ENCODE measurements at places on chromosomes 4 and X.

DNA sequence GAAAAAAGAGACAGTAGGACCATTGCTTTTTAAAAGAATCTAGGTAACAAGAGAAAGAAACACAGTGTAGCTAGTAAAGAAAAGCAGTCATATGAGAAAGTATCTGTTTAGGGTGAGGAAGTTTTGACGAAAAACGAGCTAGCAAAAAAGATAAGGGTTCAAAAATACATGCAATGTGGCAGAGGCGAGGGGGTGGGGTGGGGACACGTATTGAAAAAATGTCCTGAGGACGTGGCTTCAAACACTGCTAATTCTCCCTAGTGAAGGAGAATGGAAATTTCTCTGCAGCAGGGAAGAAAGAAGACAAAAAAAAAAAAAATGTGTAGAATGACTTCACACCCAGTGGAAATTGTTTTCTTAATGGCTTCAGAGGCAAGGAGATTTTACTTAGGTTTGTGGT lies 856.4 kb upstream of the INTU start:
- no peak for DNase-seq

GRCh38 chrX:76643590-76643989 lies 216.1 kb downstream of the MAGEE1 start:
- no peak for DNase-seq

- no peak for DNase-seq
These were observed 72.7 kb upstream of the IL15 start for GRCh38 chr4:141563723-141564122.

GRCh38 chr4:3648731-3649130 lies 116.5 kb upstream of the LRPAP1 start:
- no peak for DNase-seq

GRCh38 chrX:40120838-40121580 lies 23.3 kb upstream of the BCOR start:
- DNase-seq = no peak

- peak; percentile 64 for DNase-seq
These were observed 310.9 kb downstream of the ANKRD50 start for GRCh38 chr4:124401606-124402005.

GRCh38 chr4:30721185-30722091 lies 1.3 kb downstream of the PCDH7 start:
- no peak for DNase-seq

DNA sequence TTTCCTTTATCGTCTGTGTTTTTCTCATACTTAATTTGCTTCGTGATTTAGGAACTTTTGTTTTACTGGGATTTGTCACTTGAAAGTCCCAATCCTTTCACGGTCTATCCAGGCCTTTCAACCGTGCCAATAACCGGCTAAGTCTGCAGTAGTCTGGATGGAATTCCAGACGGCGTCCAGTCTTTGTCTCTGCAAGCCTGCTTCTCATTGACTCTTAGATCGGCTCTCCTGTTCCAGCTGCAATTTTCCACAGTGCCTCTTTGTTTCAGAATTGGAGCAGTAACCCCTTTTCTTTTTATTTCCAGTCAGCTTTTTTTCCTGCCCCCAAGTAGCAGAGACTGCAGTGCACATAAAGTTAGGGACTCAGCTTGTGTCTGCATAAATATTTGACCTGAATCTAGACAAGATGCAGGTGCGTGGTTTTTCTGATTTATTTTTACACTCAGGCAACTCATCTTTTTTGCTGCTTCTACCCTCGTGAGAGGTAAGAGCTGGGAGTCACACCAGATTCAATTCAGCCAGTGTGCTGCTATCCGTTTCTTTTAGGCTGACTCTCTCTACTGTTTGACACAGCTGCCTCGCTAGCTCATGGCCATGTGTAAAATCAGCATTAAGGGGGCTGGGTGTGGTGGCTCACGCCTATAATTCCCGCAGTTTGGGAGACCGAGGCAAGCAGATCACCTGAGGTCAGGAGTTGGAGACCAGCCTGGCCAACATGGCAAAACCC lies 37.4 kb upstream of the DHRSX start:
- DNase-seq = no peak

DNA sequence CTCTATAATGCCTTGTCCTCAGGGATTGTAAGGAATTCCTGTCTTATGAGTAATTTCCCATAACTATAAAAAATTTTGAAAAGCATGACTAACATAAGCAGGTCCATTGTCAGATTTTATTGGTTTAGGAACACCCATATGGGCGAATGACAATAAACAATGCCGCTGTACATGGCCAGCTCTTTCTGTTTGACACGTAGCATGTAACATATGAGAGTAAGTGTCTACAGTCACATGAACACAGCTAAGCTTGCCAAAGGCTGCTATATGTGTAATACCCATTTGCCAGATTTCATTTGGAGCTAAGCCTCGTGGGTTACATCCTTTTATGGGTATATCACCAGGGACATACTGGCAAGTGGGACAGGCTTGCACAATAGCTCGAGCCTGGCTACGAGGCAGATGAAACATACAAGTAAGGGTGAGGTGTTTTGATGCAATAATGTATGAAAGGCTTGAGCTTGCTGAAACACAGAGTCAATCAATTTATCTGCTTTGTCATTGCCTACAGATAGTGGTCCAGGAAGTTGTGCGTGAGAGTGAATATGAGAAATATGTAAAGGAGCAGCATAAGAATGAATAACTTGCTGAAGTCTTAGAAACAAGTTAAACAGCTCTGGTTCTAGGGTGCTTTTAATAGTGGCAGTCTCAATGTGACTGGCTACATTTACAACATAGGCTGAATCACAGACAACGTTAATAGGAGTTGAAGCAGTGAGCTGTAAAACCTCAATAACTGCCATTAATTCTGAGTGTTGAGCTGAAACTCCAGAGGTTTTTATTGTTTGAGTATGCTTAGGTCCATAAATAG lies 67.4 kb upstream of the UGT2B10 start:
- DNase-seq = no peak

DNA sequence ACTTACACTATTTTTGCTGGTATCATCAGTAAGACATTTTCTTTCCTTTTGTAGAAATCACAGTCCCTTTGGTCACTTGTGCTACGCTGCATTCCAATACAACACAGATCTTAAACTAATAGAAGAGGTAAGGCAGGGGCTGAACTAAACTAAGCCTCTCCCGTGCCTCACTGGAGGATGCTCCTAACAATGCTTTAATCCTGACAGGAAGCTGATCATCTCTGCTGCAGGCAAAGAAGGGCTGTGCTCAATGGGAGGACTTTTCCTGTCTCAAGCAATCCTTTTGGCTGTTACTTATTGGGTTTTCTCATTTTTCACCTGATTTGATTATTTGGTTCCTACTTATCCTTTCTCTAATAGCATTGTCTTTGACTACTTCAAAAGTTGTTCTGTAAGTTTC lies 583.1 kb downstream of the INPP4B start:
- DNase-seq = peak; percentile 26

DNA sequence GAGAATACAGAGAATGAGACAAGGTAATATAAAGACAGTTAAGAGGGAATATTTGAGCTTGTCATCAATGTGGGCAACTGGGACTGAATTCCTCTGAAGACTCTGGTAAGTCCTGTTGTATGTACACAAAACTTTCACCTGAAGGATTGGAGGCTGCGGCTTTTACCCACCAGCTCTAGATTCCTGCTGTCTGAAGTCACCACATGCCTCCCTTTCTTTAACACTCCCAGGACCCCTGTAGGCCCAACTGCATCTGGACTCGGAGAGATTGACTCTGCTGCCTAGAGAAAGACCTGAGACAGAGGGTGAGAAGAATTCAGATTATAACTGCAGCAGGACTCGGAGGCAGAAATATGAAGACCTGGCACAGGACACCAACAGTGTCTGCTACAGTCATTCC lies 1048.0 kb downstream of the PDHA2 start:
- no peak for DNase-seq

GRCh38 chr4:188008377-188008776 lies 12.8 kb downstream of the ZFP42 start:
- peak; percentile 56 for DNase-seq

GRCh38 chr4:2744576-2745270 lies 11.4 kb downstream of the TNIP2 start:
- DNase-seq = no peak

GRCh38 chrX:139831675-139832456 lies 101.0 kb downstream of the ATP11C start:
- DNase-seq = peak; percentile 16

DNA sequence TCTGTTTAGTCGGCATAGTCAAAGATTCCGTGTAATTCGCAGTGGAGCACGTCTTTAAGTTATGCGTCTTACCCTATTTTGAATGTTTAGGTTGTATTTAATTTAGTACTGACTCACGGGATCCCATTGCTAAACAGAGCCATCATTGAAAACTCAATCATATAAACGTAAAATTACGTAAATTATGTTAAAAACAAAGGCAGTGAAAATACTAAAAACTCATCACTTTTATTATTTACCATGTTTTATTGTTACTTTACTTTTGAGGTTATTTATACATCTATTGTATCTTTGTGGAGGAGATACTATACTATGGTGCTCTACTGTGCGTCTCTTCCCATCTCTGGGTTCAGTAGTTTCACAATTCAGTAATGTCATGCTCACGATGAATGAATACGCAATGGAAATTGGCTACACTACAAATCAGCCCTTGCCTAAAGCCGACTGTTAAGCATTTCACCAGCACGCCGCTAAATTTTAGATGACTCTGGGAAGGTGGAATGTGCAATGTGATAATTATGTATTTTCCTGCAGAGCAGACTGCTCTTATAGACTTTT lies 944 bp downstream of the FUNDC2 start:
- peak; percentile 5 for DNase-seq

DNA sequence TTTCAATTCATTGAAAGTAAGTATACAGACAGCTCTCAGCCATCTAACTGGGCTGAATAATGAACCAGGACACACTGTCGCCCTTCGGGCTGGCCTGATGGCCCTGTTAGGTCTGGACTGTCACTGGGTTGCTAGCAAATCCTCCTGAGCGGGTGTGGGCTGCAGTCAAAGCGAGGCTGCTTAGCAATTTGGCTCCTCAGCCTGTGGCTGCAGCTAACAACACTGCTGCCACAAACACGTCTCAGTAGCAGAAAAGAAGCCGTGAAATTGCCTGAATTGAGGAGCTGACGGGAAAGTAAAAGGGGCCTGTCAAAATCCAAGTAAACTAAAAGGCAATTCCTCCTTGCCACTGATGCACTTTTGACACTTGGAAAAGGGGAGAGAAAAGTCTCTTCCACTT lies 72.8 kb downstream of the SMIM20 start:
- DNase-seq = no peak

DNA sequence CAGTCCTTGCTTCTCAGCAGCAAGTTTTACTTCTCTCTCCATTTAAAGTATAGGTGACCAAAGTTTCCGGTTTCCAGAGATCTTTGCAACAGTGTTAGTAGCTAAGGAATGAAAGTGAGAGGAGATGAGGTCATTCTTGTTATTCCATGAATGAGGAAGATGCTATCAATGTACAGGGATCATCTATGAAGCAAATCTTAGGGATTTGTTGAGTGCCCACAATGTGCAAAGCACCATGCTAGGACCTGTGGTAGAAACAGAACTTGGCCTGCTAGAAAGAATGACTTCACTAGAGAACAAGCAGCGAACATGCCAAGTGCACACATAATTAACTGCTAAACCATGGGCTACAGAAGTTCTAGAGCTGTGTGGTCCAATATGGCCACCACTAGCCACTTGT lies 112.5 kb downstream of the MID1 start:
- no peak for DNase-seq

DNA sequence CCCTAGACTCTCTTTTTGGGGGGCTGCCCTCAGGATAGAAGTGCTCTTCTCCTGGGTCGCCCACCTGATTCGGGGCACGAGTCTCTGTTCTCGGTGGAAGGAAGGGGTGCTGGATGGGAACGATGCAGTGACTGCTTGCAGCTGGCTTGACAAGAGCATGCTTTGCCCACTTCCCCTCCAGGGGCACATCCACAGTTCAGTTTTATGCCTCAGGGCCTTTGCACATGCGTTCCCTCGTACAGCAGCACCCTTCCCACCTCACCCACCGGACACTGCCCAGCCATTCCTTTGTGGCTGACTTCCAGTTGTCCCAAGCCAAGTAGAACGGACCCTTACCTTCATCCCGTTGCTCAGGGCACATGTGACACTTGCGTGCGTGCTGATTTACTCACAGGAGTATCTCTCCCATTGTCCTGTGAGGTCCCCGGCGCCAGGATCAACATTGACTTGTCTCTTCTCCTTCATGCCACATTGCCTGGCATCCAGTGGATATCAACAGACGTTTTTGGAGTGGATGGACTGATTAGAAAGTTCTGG lies 60.0 kb downstream of the C4orf50 start:
- no peak for DNase-seq

DNA sequence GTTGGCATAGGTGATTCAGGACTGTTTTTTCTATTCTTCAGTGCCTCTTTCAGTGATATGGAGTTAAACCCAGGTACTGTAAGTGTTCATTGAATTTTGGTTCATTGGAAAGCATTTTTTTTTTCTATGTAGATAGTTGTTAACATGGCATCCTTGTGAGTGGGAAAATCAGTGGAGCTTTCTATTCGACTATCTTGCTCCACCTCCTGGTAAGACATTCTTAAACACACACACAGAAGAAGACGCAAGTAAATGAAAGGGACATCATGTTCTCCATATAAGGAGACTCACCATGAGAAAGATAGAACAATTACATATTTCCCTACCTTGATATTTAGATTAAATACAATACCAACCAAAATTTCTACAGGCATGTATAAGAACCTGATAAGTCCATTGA lies 598.5 kb upstream of the SPANXN1 start:
- DNase-seq = no peak

- peak; percentile 55 for DNase-seq
These were observed 102.5 kb downstream of the TSPAN5 start for GRCh38 chr4:98555798-98556445.

DNA sequence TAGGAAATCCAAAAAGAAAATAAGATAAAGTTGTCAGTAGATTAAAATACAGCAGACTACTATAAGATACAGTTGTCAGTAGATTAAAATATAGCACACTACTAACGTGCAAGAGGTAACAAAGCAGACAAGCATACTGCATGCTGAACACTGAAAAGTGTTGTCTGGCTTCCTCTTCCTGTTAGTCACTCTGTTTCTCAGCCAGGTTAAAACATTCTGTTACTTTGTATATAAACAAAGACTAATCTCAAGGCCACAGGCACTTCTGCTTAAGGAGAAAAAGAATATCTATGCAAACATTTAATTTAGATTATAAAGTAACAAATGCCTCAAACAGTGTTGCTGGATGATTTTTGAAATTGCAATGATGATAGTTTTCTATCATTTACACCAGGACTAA lies 41.0 kb upstream of the SCD5 start:
- DNase-seq = peak; percentile 13

All from kidney capillary endothelial cell (primary cell).